MG63 (cell line): ENCODE measurements at places on chromosomes 3 and 15. TPM values are rescaled to one million over a fixed set of nuclear protein-coding genes. Genes with fewer than 3 reads are reported as not detected.

XCR1 gene
- total RNA-seq, result not detected in 2 replicates

BNC1 gene
- 23.5 and 28.6 TPM in 2 replicates for total RNA-seq

SLC24A5 gene
- total RNA-seq, result not detected in 2 replicates

SCAANT1 gene
- total RNA-seq, result not detected in 2 replicates

CPNE9 gene
- not detected in 2 replicates for total RNA-seq

DNA sequence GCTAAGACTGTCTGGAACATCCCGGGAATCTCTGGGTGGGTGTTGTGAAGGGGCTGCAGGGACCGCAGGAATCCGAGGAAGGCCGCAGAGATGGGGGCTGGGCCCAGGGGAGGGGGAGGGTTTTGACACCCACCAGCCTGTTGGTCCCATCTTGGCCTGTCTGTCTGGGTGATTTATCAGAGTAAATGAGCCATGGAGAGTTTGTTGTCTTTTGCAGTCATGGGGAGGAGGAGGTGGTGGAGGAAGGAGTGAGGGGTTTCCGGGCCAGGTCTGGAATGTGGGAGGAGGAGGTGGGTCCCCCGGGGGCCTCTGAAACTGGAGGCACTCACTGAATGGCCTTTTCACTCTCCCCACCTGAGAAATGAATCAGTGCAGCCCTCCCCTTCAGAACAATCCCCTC is 11.5 kb downstream of the SEMA3F start:
- no peak for DNase-seq

DNA sequence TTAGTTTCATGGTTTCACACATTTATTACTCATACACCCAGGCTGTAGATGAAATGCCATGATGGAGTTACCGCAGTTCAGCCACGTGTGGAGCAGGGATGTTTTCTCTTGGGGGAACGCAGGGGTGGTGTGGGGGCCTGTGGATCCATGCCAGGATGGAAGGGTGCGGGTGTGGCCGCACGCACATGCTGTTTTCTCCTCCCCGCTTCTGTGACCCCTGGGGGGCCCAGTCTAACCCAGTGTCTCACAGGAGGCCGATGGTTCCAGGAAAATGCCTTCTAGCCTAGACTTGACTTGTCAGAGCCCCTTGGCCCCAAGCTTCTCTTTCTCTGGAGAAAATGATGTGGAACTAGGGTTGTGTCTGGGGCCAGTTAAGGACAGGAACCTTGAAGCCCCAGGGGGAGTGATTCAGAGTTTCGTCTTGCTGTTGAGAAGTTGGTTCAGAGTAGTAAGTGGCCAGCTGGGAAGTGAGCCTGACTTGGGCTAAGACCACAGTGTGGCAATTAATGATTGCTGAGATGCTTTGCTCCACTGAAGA is 240.4 kb upstream of the BHLHE40 start:
- no peak for DNase-seq

- no peak for DNase-seq
Measured at GRCh38 chr3:172124271-172124670, 84.9 kb downstream of the FNDC3B start.
